ENCODE measurements at places on chromosomes 2 and 18.

DNA sequence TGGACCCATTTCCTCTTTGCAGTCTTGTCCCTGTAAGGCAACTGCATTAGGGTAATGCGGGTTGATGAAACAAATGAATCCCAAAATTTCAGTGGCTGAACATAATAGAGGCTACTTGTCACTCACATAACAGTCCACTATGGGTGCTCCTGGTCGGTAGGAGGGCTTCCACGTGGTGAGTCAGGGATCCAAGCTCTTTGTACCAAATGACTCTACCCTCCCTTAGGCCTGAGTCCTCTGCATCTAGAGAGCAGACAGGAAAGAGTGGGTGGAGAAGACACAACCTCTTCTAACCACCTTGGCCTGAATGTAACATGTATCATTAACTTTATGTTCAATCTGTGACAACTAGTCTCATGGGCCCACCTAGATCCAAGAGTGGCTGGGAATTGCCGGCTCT, 86.2 kb upstream of the HAAO start:
- H3K27me3 ChIP-seq: no peaks in the 10 kb centered on the region
- H3K36me3 ChIP-seq: no peaks in the 10 kb centered on the region
- H3K4me1 ChIP-seq: peaks cover 36% of the 10 kb centered on the region
- DNase-seq: no peak

GRCh38 chr2:108605947-108606346, 71.7 kb downstream of the LIMS1 start:
- no peaks in the 10 kb centered on the region for H3K4me1 ChIP-seq
- no peak for DNase-seq
- H3K27ac ChIP-seq: peak overlapping the region; percentile 68
- H3K27me3 ChIP-seq: no peaks in the 10 kb centered on the region
- H3K4me3 ChIP-seq: no peak overlapping the region

DNA sequence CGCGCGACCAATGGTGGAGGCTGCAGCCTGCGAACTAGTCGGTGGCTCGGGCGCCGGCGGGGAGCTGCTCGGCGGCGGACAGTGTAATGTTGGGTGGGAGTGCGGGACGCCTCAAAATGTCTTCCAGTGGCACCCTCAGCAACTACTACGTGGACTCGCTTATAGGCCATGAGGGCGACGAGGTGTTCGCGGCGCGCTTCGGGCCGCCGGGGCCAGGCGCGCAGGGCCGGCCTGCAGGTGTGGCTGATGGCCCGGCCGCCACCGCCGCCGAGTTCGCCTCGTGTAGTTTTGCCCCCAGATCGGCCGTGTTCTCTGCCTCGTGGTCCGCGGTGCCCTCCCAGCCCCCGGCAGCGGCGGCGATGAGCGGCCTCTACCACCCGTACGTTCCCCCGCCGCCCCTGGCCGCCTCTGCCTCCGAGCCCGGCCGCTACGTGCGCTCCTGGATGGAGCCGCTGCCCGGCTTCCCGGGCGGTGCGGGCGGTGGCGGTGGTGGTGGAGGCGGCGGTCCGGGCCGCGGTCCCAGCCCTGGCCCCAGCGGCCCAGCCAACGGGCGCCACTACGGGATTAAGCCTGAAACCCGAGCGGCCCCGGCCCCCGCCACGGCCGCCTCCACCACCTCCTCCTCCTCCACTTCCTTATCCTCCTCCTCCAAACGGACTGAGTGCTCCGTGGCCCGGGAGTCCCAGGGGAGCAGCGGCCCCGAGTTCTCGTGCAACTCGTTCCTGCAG, at the start of gene HOXD9:
Gene HOXD9, plus strand, starts transcription at position 37 of the 728 bp plus-strand sequence. Its CDS starts 50 bp downstream, at position 87.
- no peak within 1 kb of the TSS for H3K27ac ChIP-seq
- peak; percentile 47 for DNase-seq
- peaks cover 3% of the 10 kb centered on the region for H3K4me1 ChIP-seq
- H3K36me3 ChIP-seq: no peaks in the 10 kb centered on the region

DNA sequence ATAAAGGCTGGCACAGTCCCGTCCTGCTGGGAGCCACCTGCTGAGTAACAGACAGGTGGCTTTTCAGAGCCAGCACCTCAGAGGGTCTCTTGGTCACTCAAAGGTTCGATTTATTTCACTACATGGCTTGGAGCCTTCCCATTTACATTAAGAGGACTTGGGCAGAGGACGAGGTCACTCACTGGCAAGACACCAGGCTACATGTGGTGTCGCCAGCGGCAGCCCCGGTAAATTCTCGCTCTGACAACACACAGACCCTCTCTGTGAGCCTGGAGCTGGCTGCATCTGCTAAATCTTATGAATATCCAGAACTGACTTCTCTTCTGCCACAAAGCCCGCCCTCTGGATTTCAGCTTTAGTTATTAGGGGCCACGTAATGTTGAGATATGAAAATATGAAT, 254.7 kb downstream of the VAPA start:
- H3K27me3 ChIP-seq: no peaks in the 10 kb centered on the region
- H3K4me3 ChIP-seq: no peak overlapping the region
- no peak for DNase-seq
- H3K27ac ChIP-seq: no peak overlapping the region

DNA sequence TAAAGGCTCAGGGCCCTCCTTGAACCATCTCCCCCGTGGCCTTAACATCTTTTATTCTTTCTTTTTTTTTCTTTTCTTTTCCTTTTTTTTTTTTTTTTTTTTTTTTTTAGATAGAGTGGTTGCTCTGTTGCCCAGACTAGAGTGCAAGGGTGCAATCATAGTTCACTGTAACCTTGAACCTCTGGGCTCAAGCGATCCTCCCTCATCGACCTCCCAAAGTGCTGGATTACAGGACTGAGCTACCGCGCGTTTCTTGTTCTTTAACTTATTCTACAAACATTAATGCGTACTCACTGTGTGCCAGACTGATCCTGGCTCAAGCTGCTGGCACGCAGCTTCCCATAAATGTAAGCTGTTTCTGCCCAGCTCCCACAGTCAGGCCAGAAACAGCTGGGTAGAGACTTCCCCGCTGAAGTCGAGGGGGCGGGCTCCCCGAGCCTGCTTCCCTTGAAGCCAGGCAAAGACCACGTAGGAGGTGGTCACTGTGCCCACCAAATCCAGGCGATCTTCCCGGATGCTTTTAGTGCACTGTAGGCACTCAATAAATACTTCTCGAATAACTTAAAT, 29.2 kb upstream of the ATP6V1B1 start:
- no peak overlapping the region for H3K27ac ChIP-seq
- H3K4me3 ChIP-seq: no peak overlapping the region
- no peak for DNase-seq
- peaks cover 68% of the 10 kb centered on the region for H3K27me3 ChIP-seq

DNA sequence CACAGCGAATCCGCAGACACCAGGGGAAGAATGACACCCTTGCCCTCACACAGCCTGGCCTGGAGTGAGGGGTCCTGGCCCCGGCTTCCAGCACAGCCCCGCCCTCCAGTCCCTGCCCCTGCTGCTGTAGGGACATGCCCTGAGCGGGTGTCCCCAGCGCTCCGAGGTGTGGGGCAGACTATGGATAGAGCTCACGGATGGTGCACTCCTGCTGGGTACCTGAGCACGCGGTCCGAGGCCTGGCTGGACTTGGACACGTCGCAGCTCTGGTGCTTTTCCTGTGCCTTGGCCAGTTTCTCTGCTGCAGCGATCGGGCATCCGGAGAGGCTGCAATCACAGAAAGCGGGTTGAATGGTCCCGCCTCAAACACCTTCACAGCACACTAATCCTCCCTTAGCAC, 165.7 kb upstream of the PXDN start:
- no peak for DNase-seq
- H3K36me3 ChIP-seq: no peaks in the 10 kb centered on the region
- H3K4me3 ChIP-seq: no peak overlapping the region
- H3K27ac ChIP-seq: no peak overlapping the region
- no peaks in the 10 kb centered on the region for H3K4me1 ChIP-seq
- H3K27me3 ChIP-seq: no peaks in the 10 kb centered on the region

GRCh38 chr2:238949710-238950345, 101.9 kb downstream of the TWIST2 start:
- no peak overlapping the region for H3K27ac ChIP-seq
- H3K36me3 ChIP-seq: no peaks in the 10 kb centered on the region
- H3K27me3 ChIP-seq: peaks cover 10% of the 10 kb centered on the region
- DNase-seq: no peak
- H3K4me3 ChIP-seq: no peak overlapping the region

DNA sequence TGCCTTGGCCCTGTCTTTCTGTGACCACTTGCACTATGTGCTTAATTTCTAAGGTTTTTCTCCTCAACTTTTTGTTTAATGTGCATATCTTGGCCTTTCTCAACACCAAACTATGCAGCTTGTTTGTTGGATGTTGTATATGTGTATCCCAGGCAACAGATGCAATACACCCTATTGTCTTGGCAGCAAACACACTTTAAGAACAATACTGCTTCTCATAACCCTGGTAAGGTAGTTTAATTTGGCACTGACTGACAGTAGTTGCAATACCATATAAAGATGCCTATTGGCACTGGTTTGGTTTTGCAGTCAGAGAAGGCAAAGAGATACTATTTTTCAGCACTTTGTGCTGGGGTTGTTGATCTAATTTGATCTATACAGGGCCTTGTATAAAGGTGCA, 360.7 kb upstream of the CWC22 start:
- no peak overlapping the region for H3K27ac ChIP-seq
- peak; percentile 67 for DNase-seq
- H3K36me3 ChIP-seq: no peaks in the 10 kb centered on the region
- H3K4me1 ChIP-seq: no peaks in the 10 kb centered on the region
- no peak overlapping the region for H3K4me3 ChIP-seq

DNA sequence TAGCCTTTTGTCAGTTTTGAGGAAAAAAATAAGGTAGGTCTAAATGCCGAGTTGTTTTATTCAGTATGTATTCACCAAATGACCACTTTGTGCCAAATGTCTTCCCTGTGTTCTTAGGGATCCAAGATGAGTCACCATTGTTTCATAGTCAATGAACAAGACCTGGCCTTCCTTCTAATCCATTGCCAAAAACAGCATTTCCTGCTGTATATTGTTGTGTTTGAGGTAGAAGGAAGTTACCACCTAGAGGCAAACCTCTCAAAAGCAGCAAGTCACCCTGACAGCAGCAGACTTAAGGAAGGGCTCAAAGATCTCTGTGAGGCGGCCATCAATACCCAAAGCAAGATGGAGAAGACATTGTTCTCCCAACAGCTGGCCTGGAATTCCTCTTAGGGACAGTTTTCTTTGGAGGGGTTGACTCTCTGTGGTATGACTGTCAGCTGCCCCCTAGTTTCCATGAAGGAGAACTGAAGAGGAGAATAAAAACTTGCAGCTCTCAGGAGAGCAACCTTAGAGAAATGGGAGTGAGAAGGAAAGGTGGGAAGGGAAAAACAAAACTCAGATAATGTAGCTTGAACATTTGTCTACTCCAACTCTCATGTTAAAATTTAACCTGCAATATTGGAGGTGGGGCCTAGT, 328.3 kb downstream of the LRATD1 start:
- no peaks in the 10 kb centered on the region for H3K27me3 ChIP-seq
- no peak overlapping the region for H3K27ac ChIP-seq
- peaks cover 4% of the 10 kb centered on the region for H3K4me1 ChIP-seq
- H3K4me3 ChIP-seq: no peak overlapping the region
- H3K36me3 ChIP-seq: no peaks in the 10 kb centered on the region

DNA sequence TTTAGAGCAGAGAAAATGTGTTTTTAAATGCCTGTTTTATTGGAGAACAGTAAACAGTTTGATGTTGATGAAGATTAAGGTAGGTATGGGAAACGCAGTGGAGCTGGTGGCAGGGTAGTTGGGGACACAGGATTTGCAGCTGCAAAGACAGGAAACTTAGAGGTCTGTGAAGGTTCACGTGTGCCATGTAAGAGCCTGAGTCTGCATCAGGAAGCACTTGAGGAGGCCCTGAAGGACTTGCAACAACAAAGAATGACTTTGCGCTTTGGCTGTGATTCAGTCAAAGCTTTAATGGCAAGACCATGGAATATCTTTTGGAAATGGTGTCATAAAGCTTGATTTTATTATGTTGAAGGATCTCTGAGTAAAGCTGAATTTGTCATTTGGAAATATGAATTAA, 347.6 kb upstream of the KCNJ3 start:
- no peak overlapping the region for H3K27ac ChIP-seq
- H3K36me3 ChIP-seq: no peaks in the 10 kb centered on the region
- H3K27me3 ChIP-seq: no peaks in the 10 kb centered on the region
- H3K4me1 ChIP-seq: no peaks in the 10 kb centered on the region
- H3K4me3 ChIP-seq: no peak overlapping the region
- peak; percentile 50 for DNase-seq

- H3K4me1 ChIP-seq: no peaks in the 10 kb centered on the region
Measured at GRCh38 chr2:174606336-174606735, 8.7 kb upstream of the WIPF1 start.

GRCh38 chr2:219285894-219286425, 6.8 kb downstream of the DNAJB2 start:
- no peak overlapping the region for H3K27ac ChIP-seq
- no peak overlapping the region for H3K4me3 ChIP-seq
- DNase-seq: peak; percentile 50

GRCh38 chr18:6406910-6407470, 7.7 kb downstream of the L3MBTL4 start:
- H3K36me3 ChIP-seq: no peaks in the 10 kb centered on the region
- no peaks in the 10 kb centered on the region for H3K4me1 ChIP-seq
- H3K27me3 ChIP-seq: no peaks in the 10 kb centered on the region
- no peak overlapping the region for H3K4me3 ChIP-seq
- H3K27ac ChIP-seq: no peak overlapping the region
- DNase-seq: no peak

GRCh38 chr2:202032846-202033316, 774 bp upstream of the FZD7 start:
- DNase-seq: peak; percentile 88
- H3K4me3 ChIP-seq: peak overlapping the region; percentile 65

DNA sequence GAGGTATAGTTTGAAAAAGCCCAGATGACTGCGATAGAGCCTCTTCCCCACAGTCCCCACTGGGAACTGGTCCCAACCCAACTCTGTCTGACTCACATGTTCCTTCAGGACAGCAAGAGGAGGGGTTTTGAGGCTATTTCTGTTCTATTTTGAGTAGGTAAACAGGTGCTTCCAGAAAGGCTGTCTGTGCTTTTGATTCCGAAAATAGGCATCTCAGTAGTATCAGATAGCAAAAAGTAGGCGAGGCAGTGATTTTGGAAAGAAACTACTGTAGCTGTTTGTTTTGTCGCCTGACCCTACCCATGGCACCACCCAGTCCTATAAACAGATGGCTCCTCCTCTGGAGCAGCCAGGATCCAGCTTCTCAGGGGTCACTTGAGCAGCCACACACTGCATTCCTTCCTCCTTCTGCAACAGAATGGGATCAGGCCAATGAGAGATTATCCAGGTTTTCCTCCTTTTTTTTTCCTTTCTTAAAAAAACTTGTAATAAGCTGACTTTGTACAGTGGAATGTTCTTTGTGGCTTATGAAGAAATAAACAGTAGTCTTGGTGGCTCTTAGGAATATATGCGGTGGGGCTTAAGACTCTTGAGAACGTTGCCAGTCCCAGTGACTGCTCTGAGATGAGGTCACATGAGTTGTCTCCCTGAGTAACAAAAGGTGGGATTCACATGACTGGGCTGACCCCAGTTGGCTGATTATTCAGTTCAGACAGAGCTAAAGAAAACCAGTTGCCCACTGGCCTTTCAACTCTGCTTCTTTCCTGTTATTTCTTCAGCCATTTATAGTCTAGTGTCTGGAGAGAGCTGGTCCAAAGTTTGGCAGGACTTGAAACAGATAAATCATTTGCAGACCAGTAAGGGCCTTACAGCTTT, 98.6 kb downstream of the KCNS3 start:
- no peak overlapping the region for H3K27ac ChIP-seq
- no peak overlapping the region for H3K4me3 ChIP-seq
- no peak for DNase-seq
- H3K36me3 ChIP-seq: no peaks in the 10 kb centered on the region
- H3K27me3 ChIP-seq: no peaks in the 10 kb centered on the region

All from lung (tissue), 17 donors.